ENCODE measurements at places on chromosomes 16 and 17.

DNA sequence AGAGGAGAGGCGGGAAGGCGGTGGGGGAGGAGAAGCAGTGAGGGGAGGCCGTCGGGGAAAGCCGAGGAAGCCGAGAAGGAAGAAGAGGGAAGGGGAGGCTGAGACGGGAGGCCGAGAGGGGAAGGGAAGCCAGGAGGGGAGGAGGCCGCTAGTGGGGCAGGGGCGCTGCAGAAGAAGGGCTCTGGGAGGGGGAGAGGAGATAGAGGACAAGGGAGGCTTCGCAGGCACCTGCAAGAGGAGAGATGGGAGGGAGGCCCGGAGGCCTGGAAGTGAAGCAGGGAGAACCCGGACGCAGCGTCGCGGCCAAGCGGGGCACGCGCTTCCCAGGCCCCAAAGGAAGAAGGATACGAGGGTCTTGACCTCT is 2.3 kb downstream of the C17orf58 start:
- DNase-seq = no peak

DNA sequence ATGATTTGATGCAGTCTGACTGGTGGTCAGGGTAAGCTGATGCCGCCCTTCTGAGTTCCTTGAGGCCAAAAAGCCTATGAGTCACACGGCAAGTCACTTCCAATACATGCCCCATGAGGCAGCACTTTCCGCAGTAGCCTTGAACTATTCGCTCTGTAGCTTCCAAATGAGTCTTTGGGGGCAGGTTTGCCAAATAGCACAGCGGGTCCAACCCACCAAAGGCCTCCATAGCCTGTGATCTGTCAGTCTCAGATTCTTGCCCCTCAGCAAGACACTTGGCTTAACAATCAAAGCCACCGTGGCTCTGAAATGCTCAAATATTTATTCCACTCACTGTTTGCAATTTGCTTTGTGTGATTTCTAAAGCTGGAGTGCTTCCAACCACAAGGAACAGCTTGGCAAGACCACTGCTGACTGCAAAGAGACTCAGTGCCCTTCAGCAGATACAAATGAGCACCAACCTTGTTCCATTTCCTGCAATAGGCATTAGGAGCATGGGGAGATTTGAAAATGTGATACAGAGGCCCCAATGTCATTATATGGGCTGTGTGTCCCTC is 45.4 kb downstream of the CLEC19A start:
- DNase-seq = no peak

DNA sequence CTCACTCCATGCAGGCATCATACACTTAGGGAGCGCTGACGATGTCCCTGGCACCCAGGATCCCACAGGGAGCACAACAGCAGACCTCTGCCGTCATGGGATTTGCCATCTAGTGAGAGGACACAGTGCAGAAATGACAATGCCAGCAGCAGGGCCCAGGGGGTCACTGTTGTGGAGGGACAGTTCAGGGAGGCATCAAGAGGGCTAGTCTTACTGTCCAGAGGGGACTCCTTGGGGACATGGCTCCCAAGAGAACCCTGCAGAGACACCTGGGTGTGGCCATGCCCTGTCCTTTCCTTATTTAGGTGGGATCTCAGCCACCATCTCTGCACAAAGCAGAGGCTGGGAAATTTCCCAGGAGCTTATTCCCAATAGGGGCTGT is 73.7 kb downstream of the CRISPLD2 start:
- no peak for DNase-seq

DNA sequence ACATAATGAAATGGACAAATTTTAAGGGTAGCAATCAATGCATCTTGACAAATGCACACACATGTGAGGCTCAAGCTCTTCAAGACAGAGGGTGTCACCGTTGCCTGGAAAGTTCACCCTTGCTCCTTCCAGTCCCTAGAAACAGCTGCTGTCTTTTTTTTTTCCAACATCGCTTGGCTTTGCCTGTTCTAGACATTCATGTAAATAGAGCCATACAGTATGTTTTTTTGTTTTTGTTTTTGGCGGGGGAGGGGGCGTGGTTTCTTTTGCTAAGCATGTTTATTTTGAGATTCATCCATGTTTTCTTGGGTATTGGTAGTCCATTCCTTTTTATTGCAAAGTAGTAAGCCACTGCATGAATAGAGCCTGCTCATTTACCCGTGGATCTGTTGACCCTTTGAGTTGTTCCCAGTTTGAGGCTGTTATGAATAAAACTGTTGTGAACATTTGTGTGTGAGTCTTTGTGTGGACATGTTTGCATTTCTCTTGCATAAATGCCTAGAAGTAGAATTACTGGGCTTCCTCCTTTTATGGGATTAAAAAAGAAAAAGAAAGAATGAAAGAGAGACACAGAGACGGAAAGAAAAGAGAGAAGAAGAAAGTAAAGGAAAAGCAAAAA is 78.4 kb downstream of the NT5M start:
- DNase-seq = no peak

Measured in head of caudate nucleus (tissue), 42 donors.